ENCODE measurements at places on chromosomes 6 and 20. TPM values are rescaled to one million over a fixed set of nuclear protein-coding genes. Genes with fewer than 3 reads are reported as not detected.

Gene MAN1A1
- 3.1 TPM for polyA plus RNA-seq

Gene GTSF1L
- not detected for polyA plus RNA-seq

Gene RPP21
- polyA plus RNA-seq = 29.0 TPM

Gene PXMP4
- 11.2 TPM for polyA plus RNA-seq

Gene FLRT3
- 0.64 TPM for polyA plus RNA-seq

Gene PTCRA
- not detected for polyA plus RNA-seq

Gene NQO2
- 56.2 TPM for polyA plus RNA-seq

Gene COL20A1
- polyA plus RNA-seq = not detected

Gene PRND
- not detected for polyA plus RNA-seq

Gene SEL1L2
- 0.86 TPM for polyA plus RNA-seq

Gene TPD52L2
- 288 TPM for polyA plus RNA-seq

Gene NKAIN4
- not detected for polyA plus RNA-seq

Gene EIF6
- 261 TPM for polyA plus RNA-seq

Gene SLC2A10
- 41.9 TPM for polyA plus RNA-seq

Gene CYP21A2
- polyA plus RNA-seq = 0.11 TPM

Gene SPATS1
- polyA plus RNA-seq = not detected

Gene ZSCAN9
- 11.7 TPM for polyA plus RNA-seq

Gene SAMD3
- 0.40 TPM for polyA plus RNA-seq

Gene RAET1E
- 0.22 TPM for polyA plus RNA-seq

Gene TXLNB
- 0.71 TPM for polyA plus RNA-seq

Gene TFAP2B
- polyA plus RNA-seq = not detected

Gene SLC26A8
- polyA plus RNA-seq = not detected

Gene EEF1A2
- 8.3 TPM for polyA plus RNA-seq

Gene RBPJL
- polyA plus RNA-seq = not detected

Gene SLC17A2
- polyA plus RNA-seq = not detected

Gene TRIM10
- polyA plus RNA-seq = not detected

Gene TAGAP
- polyA plus RNA-seq = not detected

Gene SIRPB2
- not detected for polyA plus RNA-seq

Gene SYNDIG1
- 1.0 TPM for polyA plus RNA-seq

Data from BJ (cell line).